Activated effector memory CD4-positive, alpha-beta T cell treated with anti-CD3 and anti-CD28 coated beads, Interleukin-2, amount 50 U/mL, for 16 hours (primary cell): ENCODE measurements at places on chromosomes 4 and X.

GRCh38 chr4:176534566-176534965 is 214.8 kb downstream of the SPCS3 start:
- DNase-seq: no peak

- no peak for DNase-seq
Observed at GRCh38 chr4:5900844-5901243, 8.0 kb upstream of the CRMP1 start.

DNA sequence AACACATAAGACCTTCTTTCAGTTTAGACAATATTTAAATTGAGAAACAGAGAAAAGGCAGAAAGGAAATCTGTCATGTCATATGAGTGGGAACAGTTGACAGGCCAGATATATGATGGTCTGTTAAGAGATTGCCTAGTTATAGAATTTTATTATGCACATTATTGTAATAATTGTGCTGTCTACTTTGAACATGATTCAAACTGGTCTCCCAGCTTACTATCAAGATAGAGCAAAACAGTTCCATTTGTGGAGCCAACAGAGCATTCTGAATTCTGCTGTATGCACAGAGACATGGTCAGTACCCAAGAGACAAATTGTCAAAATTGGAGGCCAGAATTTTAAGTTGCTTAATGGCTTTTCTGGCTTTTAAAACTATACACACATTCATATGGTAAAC is 139.4 kb downstream of the FBXO8 start:
- no peak for DNase-seq

DNA sequence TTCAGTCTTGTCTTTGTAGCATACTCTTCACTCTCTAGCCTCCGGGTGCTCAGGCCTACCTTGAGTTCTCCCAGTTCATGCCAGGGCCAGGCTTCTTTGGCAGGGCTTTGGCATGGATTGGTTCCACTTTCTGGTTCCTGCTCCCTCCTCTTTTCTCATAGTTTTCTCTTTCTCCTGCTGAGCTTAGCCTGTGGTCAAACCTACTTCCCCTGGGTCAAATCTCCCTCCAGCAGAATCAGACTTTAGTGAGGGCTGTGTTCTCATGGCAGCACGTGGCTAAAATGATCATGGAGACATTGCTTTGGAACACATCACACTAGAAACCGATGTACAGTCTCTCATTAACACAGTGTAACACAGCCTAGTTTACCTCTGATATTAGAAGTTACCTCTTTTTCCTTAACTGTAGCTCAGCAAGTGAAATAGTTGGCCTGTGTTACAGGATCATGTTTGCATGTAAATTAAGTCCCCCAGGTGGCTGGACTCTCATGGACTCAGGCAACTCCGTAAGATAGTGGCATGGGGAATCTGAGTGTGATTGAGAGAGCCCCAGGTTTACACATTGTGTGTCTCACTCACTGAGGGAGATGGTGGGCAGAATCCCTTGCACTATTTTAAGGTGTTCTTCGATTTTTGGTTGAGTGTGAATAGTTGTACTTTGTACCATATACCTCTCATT is 13.3 kb downstream of the RAB9A start:
- no peak for DNase-seq

DNA sequence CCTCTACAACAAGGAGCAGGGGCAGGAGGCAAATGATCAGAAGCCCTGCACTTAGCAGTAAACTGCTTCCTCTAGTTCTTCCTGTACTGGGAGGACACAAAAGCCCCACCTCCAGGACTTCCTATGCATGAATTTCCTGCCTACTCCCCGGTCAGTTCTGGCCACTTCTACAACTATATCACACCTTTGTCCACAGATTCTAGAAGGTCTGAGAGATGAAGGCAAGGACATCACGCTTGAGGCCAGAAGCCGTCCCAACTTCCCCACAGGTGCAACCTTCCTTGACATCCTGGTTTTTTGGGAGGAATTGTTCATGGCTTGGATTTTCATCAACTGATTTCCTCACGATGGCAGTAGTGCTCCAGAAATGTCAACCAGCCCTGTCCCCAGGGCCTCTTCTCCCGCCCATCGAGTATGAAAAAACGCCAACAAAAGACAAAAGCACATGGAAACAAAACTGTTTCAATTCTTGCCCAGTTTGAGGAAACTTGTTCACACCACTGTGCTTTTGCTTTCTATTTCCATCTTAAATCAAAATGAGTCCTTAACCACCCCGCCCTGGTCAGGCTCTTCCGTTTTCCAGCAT is 206.5 kb upstream of the STK26 start:
- DNase-seq: peak; percentile 78

DNA sequence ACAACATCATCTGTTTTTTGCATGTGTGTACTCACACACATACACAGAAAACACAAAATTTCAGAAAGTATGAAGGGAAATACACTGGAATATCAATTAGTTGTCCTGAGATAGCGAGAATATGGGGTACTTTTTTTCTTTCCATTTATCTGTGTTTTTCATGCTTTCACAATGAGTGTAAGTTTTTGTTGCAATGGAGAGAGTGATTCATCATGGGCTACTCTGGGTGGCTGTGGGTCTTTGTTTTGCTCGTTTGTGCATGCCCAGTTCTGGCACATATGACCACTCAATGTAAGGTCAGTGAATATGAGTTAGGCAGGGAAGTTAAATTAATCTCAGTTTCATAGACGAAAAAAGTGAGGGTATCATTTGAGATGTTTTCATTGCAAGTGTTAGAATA is 26.9 kb downstream of the XK start:
- no peak for DNase-seq
